ENCODE measurements at places on chromosomes 12 and 14.

- DNase-seq: no peak
Observed at GRCh38 chr12:3441435-3441834, 49.6 kb upstream of the PRMT8 start.

- peak; percentile 5 for DNase-seq
Observed at GRCh38 chr12:64946132-64946829, 121.8 kb downstream of the TBC1D30 start.

DNA sequence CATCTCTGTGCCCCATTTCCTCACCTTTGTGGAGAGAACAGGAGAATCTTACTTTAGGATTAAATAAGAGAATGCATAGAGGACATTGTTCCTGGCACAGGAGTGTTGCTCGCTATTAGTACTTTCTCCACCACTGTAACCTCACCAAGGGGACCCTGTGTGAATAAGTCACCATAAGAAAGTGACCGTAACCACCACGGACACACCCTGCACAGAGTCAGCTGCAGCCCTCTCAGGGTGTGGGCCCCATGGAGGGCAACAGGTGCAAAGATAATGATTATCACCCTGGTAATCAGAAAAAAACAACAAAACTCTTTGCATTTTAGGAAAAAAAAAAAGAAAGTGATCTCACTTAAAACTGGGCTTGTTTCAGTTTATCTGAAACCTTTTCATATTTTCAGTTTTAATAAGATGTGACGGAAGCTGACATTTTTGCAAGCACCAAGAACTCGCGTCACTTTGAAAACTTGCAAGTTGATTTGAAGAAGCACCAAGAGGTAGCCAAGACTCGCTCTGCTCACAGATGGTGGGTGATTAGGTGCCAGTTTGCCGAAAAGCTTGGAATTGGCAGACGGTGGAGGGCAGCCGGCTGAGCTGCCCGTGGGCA lies 87.0 kb upstream of the VRK1 start:
- DNase-seq: no peak

DNA sequence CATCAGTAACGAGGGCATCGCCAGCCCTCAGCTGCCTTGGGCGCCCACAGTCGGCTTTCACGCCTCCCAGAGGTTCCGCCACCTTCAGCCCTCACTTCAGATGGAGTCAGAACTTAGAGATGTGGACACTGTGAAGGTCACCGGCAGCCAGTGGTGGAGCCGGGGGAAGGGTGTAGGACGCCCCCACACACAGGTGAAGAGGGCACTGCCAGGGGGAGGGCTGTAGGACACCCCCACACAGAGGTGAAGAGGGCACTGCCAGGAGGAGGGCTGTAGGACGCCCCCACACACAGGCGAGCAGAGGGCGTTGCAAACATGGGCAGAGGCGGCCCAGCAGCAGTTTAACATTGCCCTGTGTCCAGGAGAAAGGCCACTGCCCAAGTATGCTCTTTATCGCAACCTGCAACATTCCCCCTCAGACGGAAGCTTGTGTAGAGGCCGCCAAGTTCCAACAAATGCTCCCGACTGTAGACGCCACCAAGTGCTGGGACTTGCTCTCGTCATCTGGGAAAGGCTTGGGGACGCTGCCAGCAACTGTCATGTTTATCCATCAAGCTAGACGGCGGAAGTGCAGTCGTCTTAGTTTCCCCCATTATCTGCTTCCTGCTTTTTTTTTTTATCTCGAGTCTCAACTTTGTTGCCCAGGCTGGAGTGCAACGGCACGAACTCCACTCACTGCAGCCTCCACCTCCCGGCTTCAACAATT lies 4.9 kb upstream of the ANKLE2 start:
- DNase-seq: peak; percentile 20

DNA sequence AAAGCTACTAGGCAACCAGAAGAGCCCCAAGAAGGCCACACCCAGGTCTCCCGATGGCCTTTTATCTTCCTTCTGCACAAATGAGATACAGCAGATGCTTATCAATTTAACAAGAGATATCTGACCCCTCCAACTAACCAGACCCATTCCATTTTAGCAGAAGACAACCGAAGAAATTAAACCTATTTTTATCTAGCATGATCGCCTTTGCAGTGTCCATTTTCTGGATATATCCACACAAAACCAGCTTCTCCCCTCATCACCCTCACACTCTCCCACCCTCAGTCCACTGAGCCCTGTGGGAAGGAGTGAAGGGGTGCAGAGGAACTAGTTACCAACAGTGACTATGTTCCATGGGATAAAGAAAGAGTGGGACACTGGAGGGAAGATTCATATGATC lies 20.9 kb upstream of the DHRS4 start:
- no peak for DNase-seq

DNA sequence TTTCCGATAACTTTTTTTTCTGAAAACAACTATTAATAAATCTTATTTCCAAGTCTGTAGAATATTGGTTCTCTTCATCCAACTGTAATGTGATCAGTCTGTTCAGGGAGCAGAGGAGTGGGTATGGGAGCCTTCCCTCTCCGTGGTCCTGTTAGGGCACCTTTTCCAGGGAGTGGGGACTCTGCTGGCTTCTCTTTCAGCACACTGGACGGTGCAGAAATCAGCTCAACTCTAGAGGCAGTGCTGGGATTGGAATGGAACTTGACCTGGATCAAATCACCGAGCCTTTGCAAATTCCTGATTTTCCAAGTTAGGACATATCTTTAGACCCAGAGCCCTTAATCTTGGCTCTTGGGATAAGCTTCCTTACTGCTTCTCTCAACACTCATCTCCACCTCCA lies 630.4 kb downstream of the DIO2 start:
- no peak for DNase-seq

- DNase-seq: peak; percentile 82
Observed at GRCh38 chr12:105481392-105482300, 151.2 kb downstream of the C12orf75 start.

DNA sequence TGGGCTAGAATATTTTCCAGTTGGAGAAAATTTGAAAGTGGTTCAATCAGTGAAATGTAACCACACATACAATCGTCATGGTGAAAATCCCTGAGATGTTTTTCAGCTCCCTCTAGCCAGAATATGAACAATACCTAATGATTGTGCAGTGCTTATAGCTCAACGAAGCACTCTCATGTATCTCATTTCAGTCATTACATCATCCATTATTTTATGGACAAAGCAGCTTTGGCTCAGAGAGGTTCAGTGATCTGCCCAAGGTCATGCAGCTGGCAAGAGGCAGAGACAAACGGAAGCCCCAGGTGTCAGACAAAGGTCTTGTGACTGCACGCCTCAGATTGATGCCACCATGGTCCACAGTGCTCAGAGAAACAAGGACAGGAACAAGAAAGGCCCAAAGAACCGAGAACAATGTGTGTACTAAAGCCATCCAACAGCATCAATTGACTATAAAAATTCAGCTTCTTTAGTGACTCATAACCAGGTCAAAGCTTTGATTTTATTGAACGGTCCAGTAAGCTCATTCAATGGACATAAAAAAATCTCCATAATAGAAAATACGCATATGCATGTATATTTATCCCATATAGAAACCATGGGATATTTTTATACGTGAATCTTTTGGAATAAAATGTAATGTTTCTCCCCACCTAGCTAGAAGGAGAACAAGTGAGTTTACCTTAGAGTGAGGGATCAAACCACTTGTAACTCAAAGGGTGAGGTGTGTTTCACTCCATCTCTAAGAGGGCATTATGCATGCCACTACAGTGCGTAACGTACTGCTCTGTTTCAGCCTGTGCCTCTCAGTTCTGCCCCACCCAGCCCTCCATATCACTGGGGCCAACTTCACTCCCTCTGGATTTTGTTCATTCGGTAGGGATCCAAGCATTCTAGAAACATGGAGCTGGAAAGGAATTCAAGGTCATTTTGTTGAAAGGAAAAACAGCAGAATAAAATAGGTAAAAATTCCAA lies 141.8 kb downstream of the GRIN2B start:
- DNase-seq: no peak

DNA sequence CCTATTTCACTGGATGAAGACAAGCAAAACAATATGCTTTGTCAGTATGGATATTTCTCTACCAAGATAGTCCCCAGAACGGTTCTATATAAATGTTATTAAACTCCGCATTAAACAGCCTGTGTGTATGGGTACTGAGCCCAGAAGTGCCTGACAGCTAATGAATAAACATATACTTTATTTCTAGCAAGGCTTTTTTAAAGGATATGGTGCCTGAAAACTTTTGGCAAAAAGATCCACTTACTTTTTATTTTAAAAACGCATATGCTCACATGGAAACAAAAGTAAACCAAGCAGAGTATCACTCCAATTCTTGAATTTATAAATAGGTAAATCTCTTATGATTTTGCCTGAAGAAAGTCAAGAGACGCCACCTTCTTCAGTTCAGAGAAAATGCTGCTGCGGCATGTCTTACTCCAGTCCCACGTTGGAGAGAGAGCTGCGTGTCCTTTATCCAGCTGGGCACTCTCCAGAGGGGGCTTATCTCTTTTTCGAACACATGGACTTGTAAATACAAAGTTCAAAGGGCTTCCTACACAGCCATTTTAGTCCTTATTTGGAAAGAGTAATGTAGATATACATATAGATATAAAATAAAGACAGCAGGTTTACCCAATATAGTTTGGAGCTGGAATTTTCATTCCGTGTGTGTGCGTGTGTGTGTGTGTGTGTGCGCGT lies 264.2 kb downstream of the ADAMTS20 start:
- DNase-seq: no peak

DNA sequence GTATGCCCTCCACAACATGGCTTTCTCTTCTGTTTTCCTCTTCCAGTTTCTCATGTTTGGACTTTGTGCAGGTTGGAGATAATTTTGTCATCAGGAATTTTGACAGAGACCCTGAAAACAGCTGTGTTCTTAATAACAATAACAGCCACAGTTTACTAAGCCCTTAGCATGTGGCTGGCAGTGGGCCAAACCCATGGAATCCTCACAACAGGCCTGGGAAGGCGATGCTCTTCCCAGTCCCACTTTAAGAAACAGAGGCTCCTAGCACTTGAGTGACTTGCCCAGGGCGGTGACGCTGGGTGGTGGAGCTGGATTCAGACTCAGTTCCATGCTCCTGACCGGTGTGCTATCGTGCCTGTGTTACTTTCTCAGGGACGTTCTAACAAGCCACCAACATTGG lies 20.1 kb upstream of the PLEKHG3 start:
- peak; percentile 53 for DNase-seq

- DNase-seq: peak; percentile 57
Observed at GRCh38 chr14:67265131-67265530, 23.9 kb downstream of the PALS1 start.

- DNase-seq: no peak
Observed at GRCh38 chr12:122130150-122130549, 43.9 kb downstream of the IL31 start.

DNA sequence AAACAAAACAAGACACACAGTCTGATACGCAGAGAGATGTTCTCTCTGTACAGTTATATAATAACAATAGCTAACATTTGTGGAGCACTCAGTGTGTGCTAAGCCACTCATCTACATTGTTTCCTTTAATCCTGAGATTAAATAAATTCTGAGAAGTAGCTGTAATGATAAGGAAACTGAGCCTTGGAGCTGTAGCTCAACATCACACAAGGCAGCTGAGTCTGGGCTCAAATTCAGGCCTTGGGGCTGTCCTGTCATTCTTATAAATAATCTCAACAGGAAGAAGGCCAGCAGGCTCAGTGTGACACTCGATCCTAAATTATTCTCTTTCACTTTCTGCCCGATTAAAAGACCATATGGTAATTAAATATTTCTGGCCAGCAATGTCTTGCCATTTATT lies 24.5 kb downstream of the CDKN1B start:
- DNase-seq: no peak

- DNase-seq: no peak
Observed at GRCh38 chr14:81834308-81834707, 300.7 kb upstream of the SEL1L start.

DNA sequence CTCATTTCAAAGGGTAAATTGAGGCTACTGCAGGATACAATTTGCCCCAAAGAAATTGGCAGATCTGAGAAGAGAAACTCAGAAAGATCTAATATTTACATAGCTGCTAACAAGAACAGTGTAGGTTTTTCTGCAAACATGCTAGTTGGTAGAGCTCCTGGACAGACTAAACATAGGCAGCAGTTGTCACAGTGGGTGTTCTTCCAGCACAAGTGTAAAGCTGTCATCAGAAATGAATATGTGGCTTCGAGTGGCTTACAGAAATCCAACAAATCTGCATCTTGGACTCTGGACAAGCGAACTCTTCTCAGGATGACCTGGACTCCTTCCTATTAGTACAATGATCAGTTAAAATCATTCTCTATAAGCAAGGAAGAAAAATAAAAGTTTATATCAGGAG lies 5.9 kb downstream of the CBX5 start:
- peak; percentile 30 for DNase-seq

GRCh38 chr12:56716933-56717880 lies 7.9 kb downstream of the NACA start:
- no peak for DNase-seq

- DNase-seq: no peak
Observed at GRCh38 chr14:73459959-73460358, 1.6 kb upstream of the NUMB start.

DNA sequence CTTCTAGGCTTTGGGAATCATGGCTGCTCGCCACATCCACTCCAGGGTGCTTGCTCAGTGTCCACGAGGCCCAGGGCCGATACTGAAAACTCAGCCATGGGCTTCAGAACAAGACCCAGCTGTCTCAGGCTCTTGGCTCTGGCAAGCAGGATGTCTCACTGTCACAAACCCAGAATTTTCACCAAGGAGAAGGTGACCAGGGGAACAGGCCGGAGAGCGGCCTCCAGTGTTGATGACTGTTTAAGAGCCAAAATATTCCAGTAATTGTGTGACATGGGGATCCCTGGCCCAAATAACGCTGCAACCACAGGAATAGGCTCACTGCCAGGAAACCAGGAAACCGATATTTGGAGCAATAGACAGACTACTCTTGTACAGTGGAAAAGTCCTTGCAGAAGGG lies 9.8 kb upstream of the SERPINA5 start:
- DNase-seq: no peak

GRCh38 chr14:64201921-64202545 lies 92.1 kb downstream of the ESR2 start:
- no peak for DNase-seq

GRCh38 chr12:75722714-75723200 lies 211.3 kb upstream of the KRR1 start:
- DNase-seq: peak; percentile 91

DNA sequence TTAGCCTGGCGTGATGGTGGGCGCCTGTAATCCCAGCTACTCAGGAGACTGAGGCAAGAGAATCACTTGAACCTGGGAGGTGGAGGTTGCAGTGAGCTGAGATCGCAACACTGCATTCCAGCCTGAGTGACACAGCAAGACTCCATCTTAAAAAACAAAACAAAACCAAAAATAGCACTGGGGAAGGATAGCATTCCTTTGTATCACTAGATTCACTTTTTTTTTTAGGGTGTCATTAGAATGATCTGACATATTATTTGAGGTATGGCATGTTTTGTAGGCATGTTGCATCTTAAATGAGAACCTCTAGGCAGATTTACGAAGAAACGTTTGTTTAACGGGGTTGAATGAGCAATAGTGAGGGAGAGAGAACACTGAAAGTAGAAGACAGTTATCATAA lies 16.8 kb upstream of the FAR2 start:
- DNase-seq: peak; percentile 32

GRCh38 chr12:124921200-124922031 lies 7.0 kb upstream of the UBC start:
- peak; percentile 74 for DNase-seq

All from fibroblast of upper back skin (primary cell).